ENCODE measurements at places on chromosomes 7 and 10.

GRCh38 chr7:149454006-149454405 lies 6.9 kb downstream of the ZNF777 start:
- DNase-seq: no peak

DNA sequence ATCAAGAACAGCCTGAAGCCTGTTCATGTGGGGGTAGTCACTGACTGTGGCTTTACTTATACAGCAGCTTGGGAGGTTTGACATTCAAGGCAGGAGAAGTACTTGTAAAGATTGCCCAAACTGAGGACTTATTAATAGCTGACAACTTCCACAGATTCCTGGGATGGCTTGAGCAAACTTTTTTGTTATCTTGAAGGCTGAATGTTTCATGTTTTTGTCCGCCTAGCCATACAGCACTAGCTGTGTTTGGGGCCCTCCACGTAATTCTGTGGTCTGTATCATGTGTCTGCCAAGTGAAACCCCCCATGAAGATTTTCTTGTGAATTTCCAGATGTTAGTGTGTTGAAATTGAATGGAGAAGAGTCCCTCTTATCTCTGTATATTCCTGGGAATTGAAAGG lies 38.6 kb downstream of the FAS start:
- DNase-seq: no peak

GRCh38 chr7:133275008-133275407 lies 22.1 kb downstream of the EXOC4 start:
- DNase-seq: no peak

GRCh38 chr7:2520131-2520760 lies 672 bp downstream of the LFNG start:
- no peak for DNase-seq

DNA sequence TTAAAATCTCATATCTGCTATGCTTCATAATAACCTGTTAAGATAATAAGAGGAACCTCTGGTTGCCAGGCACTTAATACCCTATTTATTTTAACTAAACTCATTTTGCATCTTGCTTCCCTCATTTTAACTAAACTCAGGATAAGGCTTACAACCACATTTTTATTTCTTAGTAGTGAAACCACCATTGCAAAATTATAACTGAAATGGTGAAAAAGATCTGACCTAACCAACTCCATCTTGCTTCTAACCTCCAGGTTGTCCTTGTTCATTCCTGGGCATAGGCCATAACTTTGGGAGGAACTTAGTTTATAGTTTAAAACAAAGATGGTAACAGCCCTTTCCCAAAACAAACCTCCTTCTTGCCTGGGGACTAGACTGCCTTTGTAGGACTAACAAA lies 6.0 kb downstream of the FAM3C start:
- DNase-seq: no peak

GRCh38 chr10:75072727-75073126 lies 38.7 kb upstream of the SAMD8 start:
- DNase-seq: no peak

Measured in cortex of kidney (tissue), 1 donor.